ENCODE measurements at places on chromosomes 5 and 9.
A peak's percentile ranks its signal among the peaks of the same experiment; 100 is the strongest.

DNA sequence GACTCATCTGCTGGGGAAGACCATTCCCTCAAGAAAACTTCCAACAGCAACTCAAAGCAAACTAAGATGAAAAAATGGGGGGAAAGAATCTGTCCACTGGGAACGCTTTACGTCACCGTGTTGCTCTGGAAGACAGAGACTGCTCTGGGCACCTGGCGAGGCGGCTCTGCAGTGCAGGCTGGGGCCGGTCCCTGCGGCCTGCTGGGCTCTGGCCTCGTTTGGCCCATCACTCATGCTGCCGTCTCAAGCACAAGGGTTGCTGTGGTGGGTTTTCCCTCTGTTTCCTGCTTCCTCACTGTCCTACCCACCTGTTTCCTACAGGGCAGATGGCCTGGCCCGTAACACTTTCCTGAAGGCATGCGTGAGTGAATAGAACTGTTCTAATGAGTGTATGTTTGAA, 92.9 kb upstream of the OTULINL start:
- DNase-seq, result no peak

- DNase-seq, result no peak
These were observed 56.7 kb upstream of the EQTN start for GRCh38 chr9:27353474-27354229.

GRCh38 chr9:136975644-136976043, 1.7 kb upstream of the PTGDS start:
- DNase-seq, result no peak

DNA sequence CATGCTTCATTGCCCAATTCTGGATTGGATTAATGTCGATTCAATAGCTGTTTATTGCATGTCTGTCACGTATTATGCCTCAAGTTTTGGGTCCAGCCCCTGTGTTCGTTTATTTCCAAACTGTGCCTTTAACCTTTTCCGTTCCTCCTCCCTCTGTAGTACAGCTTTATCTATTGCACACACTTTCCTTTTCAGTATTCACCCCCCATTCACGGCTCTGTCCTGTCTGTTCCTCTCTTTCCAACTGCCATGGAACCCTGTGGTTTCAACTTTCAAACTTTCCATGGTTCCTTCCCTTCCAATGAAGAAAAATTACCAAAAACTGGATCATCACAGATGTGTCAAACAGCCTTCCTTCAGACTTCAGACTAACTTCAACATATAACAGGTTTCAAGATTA, 17.1 kb downstream of the SMARCA2 start:
- no peak for DNase-seq

GRCh38 chr9:129078691-129079503, 2.0 kb upstream of the DOLPP1 start:
- no peak for DNase-seq

GRCh38 chr5:136382791-136383190, 17.4 kb upstream of the TRPC7 start:
- no peak for DNase-seq

DNA sequence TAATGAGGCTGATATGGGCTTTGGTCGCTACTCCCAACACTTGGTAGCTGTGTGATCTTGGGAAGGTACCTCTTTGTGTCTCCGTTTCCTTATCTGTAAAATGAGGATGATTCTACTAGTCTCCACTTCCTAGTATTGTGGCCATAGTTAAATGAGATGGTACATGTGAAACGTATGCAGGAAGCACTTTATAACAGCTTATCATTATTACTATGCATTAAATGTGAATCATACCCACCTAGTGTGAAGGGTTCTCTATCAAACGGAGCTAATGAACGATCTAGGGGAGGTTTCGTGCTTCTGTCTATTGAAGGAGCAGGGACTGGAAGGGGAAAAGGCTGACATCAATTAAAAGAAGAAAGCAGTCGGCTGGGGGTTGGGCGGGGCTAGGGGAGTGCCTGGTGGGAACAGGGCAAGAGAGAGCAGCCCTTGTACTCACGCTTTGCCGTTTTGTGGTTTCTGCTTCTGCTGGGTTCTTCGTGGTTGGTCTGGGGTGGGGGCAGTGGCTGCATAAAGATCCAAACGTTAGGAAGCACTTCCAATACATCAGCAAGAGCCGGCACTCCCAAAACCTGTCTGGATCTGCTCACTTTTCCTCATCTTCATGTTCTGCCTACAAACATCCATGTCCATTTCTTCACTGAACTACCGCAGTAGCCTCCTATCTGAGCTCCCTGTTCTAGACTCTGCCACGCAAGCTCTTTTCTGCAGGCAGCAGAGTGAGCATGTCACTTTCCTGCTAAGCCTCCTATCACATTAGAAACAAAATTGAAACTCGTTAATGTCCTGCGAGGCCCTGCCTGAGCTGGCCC, 30.8 kb downstream of the LCP2 start:
- DNase-seq, result no peak

DNA sequence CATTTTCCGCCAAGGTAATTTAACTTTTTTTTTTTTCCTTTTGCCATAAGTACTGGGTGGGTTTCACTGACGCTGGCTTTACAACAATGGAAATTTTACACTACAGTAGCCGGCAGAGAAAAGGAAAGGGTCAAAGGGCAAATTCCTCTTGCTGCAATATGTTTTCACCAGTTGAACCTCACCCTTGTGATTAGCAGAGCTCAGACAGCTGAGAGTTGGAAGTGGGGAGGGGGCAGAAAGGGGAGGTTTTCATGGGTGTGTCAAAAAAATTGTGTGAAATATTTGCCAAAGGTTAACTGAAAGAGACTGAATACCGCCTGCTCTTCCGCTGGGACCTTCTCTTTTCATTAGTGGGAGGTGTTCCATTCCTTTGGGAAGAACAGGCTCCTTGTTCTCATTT, 296.9 kb downstream of the ADAMTS6 start:
- DNase-seq, result no peak

GRCh38 chr9:116155698-116156039, 2.1 kb downstream of the PAPPA start:
- no peak for DNase-seq

DNA sequence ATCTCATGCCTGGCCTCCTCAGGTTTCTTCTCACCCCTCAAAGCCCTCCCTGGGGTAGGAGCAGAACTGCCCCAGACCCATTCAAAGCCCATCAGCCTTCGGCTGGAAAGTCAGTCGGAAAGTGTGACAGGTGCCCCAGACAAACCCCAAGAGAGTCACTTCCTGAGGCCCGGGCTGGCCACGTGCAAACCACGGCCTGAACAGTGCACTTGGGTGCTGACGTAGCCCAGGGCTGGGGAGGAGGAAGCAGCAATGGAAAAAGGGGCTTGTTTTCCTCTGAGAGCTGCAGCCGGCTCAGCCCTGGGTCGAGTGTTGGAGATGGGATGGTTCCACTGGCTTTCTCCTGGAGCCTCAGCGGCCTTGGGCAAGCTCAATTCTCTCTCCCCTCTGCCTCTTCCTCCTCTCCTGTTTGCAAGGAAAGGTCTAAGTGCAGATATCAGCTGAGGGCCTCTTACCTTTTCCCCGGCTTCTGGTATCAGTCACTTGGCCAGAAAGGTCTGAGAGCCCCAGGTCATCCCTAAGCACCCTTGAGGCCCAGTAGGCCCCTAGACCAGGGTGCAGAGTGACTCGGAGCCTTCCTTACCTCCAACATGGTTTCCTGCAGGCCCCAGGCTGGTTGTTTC, 5.9 kb upstream of the EGR1 start:
- peak; percentile 76 for DNase-seq

- DNase-seq, result no peak
These were observed 3.7 kb upstream of the IRX2 start for GRCh38 chr5:2755076-2755680.

- DNase-seq, result no peak
These were observed 145.9 kb downstream of the YIPF5 start for GRCh38 chr5:144024545-144024944.

GRCh38 chr5:62460578-62460983, 48.0 kb downstream of the IPO11 start:
- no peak for DNase-seq

GRCh38 chr9:107340920-107341632, 58.0 kb downstream of the RAD23B start:
- DNase-seq, result peak; percentile 47

GRCh38 chr9:137021979-137022661, 5.9 kb downstream of the ABCA2 start:
- peak; percentile 41 for DNase-seq

DNA sequence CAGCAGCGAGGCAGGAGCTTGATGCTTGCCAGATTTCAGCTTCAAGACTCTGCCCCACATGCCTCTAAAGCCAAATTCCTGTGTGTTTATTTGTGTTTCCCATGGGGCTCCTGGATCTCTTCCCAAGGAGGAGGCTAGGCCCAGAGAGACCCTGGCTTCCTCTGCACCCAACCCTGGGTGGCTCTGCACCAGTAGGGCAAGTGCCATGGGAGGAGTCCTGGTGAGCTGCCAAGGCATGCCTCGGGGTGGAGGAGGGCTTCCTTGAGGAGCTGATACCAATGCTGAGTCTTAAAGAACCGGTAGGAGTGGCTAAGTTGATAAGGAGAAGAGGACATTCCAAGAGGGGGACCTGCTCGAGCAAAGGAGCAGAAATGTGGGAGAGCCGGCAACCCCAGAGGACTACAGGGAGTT, 6.8 kb upstream of the TIFAB start:
- no peak for DNase-seq

- no peak for DNase-seq
These were observed 40.5 kb upstream of the TMC1 start for GRCh38 chr9:72480921-72481320.

- DNase-seq, result no peak
These were observed 603.0 kb downstream of the BNC2 start for GRCh38 chr9:16267281-16268066.

DNA sequence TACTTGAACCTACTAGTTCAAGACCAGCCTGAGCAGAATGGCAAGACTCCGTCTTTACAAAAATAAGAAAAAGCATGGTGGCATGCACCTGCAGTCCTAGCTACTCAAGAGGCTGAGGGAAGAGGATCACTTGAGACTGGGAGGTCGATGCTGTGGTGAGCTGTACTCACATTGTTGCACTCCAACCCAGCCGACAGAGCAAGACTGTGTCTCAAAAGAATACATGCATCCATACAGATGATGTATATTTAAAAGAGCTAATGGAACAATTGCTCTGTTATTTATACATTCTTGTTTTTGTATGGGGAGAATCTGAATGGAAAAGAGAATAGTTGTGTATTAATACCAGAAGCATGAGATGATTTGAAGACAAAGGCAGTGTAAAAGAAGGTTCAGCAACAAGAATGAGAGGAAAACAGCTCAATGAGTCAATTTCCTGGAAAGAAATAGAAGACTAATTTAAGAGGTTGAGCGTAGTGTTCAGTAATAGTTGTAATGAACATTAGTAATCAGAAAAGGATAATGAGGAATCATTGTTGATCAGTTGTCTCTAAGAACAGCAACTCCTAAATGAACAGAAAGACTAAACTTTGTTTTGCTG, 1.9 kb upstream of the LRRC70 start:
- DNase-seq, result no peak

DNA sequence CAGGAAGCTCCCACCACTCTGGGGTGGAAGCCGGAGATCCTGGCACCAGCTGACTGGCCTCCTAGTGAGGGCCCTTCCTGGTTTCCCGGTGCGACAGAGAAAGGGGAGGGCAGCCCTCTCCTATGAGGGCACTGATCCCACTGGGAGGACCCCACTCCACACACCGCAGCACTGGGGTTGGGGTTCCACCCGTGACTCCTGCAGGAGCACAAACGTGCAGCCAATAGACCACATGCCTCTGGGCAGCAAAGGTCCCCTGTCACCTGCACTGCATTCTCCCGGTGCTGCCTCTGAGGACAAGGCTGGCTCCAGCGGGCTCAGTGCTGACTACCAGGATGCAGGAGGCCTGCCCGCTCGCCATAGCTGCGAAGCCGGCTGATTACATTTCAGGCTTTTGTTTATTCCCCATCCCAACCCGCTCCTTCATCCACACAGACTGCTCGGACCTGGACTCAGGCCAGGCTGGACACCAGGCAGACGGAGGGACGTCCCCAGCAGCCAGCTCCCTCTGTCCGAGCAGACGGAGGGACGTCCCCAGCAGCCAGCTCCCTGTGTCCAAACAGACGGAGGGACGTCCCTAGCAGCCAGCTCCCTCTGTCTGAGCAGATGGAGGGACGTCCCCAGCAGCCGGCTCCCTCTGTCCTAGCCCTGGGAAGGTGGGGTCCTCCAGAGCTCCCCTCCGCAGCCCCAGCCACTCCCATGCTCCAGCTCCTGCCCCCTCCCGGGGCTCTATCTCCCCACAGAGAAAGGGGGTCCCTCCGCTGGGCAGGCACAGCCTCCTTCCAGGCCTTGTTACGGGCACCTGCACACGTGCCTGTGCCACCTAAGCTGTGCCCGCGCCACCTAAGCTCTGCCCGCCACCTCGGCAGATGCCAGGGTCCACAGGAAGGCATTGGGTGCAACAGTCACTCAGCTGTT, 8.8 kb upstream of the CEP72 start:
- DNase-seq, result no peak

DNA sequence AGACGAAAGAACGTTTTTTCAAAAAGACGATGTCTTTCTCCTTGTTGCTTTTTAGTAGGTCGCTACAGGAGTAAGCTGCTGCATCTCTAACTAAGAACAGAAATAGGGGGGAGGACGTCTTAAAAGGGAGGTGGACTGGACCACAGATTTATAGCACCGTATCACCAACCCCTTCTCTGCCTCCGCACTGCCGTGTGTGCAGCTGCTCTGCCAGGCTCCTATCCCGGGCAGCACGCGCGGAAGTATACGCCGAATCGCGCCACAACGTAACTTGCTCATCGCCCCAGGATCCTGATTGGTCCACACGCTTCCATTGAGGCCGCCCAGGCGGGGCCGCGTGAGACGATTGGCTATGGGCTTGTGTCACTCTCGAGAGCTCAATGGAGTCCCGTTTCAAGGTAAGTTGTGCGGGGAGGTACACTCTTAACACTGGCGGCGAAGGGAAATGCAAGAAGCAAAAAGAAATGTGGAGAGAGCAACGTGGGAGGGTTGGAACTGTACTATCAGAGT, at the start of gene ELAVL2:
ELAVL2 (minus strand) TSS at position 121 of the 510 bp plus-strand sequence. CDS start 64,006 bp downstream, outside the sequence.
- no peak for DNase-seq

DNA sequence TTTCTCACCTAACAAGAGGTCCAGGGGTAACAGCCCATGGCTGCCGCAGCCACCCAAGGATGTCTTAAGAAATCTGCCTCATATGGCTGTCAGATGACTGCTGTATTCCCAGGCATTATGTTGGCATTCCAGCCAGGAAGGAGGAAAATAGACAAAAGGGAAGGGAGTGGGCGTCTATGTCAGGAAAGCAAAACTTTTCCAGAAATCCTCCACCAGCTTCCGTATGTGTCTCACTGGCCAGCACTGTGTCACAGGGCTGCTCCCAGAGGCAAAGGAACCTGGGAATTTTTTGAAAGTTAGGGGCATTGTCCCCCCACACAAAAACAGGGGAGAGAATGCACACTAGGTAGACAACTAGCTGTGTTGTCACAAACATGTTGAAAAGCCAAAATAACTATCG, 7.3 kb downstream of the BHMT2 start:
- DNase-seq, result no peak
